ENCODE measurements at places on chromosomes 7 and 10.

DNA sequence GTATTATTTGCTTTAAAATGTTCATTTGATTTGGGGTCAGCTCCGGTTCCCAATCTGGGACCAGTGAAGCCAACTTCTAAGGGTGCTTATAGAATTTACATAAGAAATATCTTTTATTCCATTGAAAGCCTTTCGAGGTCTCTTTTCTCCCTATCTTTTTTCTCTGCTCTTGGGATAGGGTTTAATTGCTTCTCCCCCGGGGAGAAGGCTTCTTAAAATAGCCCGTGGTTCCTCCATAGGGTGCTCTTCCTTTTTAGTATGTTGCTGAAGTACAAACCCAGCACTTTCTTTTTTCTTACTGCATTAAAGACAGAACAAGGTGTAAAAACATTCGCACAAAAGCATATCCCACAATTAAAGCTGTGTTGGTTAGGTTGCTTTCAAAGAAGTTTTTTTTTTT lies 107.5 kb downstream of the POU6F2 start:
- no peak for DNase-seq

GRCh38 chr7:131921016-131921415 lies 364.6 kb upstream of the PODXL start:
- DNase-seq = no peak

DNA sequence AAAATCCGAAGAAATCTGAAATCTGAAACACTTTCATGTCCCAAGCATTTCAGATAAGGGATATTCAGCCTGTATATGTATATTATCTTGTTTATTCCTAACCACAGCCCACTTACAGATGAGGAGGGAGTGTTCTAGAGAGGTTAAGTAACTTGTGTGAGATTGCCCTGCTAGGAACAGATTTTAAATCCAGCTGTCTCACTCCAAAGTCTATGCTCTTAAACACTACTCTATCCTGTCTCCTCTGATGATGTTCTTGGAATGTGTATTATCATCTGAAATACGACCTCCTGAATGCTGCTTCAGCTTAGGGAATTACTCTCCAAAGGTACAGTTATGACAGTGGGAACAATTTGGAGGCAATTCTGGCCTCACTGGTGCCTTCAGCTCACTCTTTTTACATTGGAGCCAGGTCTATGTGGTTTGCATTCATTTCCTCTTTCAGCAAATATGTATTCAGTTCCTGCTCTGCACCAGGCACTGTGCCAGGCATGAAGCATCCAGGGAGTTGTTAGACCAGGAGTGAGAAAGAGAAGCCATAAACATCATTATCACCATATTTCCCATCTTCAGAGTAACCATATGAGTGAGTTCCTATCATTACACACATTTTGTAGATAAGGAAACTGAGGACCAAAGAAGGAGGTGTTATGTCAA lies 70.2 kb downstream of the NOC3L start:
- no peak for DNase-seq

- no peak for DNase-seq
These were observed 18.0 kb downstream of the SEMA3C start for GRCh38 chr7:80900583-80901576.

- no peak for DNase-seq
These were observed 79.6 kb upstream of the GRB10 start for GRCh38 chr7:50862302-50862701.

- no peak for DNase-seq
These were observed 19.1 kb upstream of the SVOPL start for GRCh38 chr7:138720286-138720685.

DNA sequence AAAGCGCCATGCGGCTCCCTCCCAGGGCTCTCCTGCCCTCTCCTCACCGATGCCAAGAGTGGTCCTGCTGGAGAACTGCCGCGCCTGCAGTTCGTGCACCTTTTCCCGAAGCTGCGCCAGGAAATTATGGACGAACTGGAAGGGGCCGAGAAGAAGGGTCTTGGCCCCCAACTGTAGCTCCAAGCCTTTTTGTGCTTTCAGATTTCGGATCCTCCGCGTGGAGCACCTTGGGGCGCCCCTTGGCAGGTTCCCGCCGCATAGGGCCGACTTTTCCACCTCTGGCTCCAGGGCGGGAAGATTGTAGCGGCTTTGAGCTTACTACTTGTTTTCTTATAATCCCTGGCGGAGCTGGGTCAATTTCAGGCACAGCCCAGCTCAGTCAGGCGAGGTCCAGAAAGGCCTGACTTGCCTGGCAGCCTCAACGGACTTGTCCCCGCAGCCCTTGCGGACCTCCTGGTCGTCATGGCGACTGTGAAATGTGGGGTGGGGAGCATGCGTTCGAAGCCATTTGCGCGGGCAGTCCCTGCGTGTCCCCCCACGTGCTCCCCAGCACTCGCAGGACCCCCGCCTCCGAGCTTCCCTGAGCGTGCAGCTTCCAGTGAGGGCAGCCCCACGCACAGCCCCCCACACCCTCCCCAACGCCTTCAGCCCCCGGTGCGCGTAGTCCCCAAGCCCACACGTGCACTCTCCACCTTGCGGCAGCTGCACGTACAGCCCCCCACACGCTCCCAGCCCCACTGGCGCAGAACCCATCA lies 129.9 kb downstream of the KBTBD2 start:
- DNase-seq = peak; percentile 66
